ENCODE measurements at places on chromosomes 4 and X. TPM values are rescaled to one million over a fixed set of nuclear protein-coding genes. Genes with fewer than 3 reads are reported as not detected.
A peak's percentile ranks its signal among the peaks of the same experiment; 100 is the strongest.

DNA sequence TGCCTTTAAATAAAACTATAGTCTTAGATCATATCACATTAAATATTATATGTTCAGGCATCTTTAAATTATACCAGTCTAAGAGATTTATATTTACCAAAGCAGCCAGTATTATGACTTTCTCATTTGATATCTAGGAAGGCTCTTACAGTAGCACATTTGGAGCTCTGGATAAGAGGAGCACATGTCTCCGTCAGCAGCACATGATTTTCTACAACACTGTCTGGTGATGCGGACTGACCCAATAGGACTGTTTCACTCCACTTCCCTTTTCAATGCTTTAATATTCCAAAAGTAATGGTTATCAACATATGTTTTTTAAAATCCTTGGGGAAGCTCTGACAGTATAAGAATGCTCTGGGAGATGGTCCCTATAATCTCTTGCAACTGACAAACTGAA, 61.5 kb downstream of the HAUS3 start:
- no peak for DNase-seq

- DNase-seq = no peak
Measured at GRCh38 chr4:103887191-103887590, 167.4 kb upstream of the TACR3 start.

The PABPC1L2A gene
- not detected for total RNA-seq

- no peak for DNase-seq
Measured at GRCh38 chr4:94378047-94378446, 35.4 kb upstream of the HPGDS start.

GRCh38 chr4:58301376-58301999, 1191.3 kb upstream of the IGFBP7 start:
- no peak for DNase-seq

DNA sequence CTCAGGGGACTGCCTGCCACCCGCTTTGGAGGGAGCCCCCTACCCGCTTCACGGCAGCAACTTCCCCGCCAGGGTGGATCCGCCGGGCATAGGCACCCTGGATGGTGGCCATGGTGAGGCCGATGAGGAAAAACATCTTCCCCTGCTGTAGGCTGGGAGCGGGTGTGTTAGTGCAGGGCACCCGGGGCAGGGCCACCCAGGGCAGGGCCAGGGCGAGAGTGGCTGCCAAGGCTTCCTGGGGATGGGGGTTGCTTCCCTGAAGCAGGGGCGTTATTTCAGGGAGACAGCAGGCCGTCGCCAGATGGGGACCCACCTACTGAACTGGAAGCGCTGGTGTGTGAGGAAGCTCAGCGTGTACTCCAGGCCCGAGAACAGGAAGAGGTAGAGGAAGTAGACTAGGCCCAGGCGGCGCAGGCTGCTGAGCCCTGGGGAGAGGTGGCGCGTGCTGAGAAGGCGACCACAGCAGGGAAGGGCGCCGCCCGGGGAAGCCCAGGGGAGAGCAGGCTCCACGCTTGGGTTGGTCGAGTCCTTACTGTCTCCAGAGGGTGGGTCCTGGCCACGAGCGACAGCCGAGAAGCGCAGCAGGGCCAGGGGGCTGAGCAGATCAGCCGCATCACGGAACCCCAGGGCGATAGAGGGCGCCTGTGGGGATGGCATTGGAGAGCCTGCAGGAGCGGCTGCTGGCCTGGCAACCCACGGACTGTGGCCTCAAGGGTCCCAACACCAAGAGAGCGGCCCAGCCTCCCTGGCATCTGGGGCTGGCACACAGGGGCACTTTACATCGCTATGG, 31.5 kb downstream of the NOP14 start:
- peak; percentile 61 for DNase-seq

GRCh38 chrX:71533516-71533850, 579 bp downstream of the OGT start:
- no peak for DNase-seq

GRCh38 chr4:17138847-17139246, 240.4 kb upstream of the LDB2 start:
- no peak for DNase-seq

GRCh38 chr4:115485402-115485801, 372.0 kb upstream of the NDST4 start:
- no peak for DNase-seq

The ABCG2 gene
- total RNA-seq = 5.6 TPM

The ADH1A gene
- total RNA-seq = not detected

DNA sequence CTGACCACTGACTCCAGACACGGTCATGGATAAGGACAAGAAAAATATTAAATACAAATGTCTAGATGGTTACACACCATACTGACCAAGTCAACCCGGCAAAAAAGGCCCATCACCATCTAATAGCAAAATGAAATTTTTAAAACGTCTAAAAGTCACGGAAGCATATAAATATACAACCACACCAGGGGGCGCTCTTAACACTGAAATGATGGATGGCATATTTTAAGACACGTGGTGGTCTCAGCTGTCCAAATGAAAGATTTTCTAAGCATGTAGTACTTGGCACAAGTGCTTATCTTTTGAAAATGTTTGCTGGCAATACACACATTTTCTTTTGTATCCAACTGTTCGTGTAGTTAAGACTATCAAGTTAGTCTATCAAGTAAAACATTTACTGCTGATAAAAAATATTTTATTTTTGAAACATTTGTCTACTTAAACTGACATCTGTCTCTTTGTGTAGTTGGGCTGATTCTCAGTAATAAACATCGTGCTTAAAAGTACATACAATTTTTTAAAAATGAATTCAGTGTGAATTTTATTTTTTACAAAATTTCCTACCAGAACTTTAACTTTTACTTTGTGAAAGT, 64.6 kb downstream of the COX7B2 start:
- peak; percentile 12 for DNase-seq

GRCh38 chrX:102985192-102985591, 48.1 kb downstream of the RAB40AL start:
- DNase-seq = no peak

The RNF212 gene
- total RNA-seq = 9.1 TPM

The FBXL5 gene
- total RNA-seq = 103 TPM

DNA sequence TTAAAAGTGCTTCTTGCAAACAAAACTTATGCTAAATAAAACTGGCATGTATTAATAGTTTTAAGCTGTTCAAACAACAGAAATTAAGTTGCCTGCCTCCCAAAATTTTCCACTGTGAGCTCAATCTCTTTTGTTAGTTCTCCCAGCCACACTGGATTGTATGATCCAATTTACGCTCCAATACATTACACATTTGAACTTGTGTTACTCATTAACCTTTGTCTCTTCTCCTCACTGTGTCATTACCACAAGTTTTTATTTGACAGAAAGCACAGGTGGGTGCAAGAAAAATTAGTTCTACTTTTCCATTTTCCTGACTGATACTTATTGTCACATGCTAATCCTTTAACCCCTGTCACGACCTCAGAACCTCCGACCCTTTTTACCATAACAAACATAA, 55.5 kb downstream of the SHISA3 start:
- DNase-seq = no peak

- no peak for DNase-seq
Measured at GRCh38 chr4:34615315-34615714, 1629.0 kb downstream of the ARAP2 start.

DNA sequence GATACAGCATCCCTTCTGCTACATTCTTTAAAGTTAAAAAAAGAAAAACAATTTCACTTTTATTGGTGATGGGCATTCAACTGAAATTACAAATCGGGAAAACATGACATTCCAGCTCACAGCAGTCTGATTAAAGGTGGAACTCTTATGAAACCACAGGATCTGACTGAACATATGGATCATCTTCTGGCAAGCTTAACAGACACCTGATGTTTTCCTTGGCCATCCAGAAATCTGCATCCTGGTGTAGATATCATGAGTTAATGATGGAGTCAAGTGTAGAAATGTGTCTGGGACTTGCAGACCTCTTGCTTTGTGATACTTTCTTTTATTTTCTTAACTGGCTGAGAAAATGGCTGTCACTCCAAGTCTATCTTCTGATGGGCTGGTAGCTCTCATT, 167.9 kb downstream of the CBR4 start:
- DNase-seq = no peak

DNA sequence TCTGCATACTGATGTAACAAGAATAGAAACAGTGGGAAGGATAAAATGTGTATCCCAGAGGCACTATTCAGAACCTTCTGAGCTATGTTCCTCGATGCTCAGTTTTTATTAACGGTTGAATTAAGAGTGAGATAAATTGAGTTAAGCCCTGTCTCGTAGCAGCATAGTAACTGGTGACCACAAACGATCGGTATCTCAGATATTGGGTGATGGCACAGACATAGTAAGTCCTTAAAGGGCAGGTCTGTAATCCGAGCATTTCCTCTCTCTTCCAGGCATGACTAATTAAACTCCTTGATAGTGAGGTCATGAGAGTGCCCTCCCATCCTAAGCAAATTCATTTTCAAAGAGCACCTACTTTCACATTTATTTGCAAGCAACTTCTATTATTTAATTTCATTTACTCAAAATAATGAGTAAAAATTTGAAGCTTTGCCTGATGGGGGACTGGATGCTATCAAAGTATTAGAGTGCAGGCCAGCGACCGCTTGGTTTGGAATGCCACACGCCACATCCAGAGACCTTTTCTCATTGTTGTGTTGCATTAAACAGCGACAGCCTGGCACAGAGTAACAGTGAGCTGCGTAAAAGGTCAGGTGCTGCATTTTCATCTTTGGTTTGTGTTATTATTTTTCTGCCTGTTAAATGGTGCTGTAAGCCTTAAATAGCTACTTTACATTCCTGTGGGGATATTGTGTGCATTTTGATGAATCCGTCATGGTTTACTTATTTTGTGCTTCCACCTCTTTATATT, 101.9 kb downstream of the PCDH7 start:
- no peak for DNase-seq

The KCNIP4 gene
- total RNA-seq = 2.5 TPM

DNA sequence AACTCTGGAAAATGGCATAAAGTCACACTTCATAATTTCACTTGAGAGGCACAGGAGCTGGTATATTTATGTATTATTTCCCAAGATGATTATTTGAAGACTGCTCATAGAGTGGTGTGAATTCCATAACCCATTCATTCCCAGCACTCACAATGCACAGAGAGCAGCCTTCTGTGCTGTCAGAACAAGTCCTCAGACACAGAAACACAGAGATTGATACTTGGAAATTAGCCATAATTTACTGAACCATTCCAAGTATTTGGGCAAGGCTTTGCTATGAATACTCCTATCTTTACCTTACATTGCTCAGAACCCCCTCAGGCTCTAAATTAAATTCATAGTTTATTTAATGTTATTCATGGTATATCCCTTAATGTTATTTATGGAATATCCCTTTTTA, 53.6 kb downstream of the PABPC4L start:
- DNase-seq = no peak

GRCh38 chrX:137425986-137426385, 139.9 kb upstream of the ZIC3 start:
- DNase-seq = no peak

DNA sequence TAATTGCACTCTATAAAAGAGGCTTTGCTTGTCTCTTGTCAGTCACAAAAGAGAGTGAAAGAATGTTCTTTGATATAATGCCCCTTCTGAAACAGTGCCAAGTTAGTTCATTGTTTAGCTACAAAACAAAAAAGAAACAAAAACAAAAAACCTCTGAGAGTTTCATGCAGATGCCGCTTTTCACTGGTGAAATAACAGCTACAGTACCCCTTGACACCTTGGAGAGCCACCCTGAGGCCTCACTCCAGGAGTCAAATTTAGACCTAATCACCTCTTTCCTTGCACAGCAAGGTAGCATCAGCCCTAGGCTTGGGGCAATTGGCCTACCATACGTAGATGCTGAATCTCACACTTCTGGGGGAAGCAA, 185.2 kb downstream of the UNC5C start:
- DNase-seq = no peak

The CLDN34 gene
- total RNA-seq = not detected

DNA sequence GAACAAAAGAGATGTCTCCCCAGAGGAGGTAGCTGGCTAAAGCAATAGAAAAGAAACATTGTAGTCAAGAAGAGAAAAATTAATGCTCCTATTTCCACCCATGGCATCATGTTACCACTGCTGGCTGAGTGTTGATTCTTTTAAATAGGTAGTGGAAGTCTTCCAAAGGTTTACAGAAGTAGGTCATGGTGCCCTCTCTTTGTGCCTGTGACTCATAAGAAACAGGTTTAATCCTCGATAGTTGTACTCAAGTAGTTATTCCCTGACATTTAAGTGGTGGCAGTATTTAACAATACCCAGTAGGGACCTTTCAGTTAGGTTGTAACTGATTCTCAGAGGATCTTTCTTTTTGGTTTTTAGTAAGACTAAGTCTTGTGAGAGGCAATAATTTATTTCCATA, 247.8 kb downstream of the TEX13A start:
- DNase-seq = no peak

DNA sequence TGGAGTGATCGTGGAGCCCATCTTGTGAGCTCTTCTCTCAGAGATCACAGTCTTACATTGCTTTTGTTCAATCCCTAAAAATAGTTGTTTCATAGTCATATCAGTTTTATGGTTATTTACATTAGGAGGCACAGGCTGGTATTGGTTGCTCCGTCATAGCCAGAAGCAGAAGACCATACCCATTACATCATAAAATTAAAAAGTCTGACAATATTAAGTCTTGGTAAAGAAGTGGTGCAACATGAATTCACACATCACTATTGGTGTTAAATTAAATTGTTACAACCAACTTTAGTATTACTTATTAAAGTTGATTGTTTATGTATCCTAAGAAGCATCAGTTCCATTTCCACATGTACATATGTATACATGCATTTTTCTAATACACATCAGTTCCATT, 84.6 kb downstream of the LARP1B start:
- DNase-seq = no peak

GRCh38 chr4:33085709-33086108, 2365.5 kb downstream of the PCDH7 start:
- no peak for DNase-seq

The AWAT2 gene
- total RNA-seq = not detected

DNA sequence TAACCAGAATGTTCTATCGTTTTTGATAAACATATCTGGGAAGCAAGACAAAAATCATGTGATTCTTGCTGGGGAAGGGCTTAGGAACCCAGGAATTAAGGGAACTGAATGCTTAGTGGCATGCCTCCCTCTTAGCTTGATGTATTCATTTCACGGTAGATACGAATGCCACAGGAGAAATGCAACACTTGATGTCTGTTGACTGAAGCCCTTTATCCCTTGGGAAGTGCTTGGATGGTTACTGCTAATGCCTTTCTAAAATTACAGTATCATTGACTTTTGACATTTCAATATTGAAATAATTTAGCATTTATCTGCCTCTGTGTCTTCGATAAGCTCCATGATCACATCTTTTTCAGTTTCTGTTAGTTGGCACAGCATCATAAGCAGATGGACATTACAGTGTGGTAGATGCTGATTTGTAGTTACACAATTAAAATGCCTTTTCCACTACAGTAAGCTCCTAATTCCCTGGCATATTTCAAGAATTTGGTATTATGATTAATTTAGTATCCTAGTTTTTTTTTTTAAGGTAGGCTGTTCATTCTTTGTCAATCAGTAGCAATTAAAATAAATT, 226.7 kb downstream of the ARHGAP10 start:
- DNase-seq = no peak

The WNK3 gene
- total RNA-seq = 0.27 TPM

The GRPR gene
- total RNA-seq = 0.16 TPM

- no peak for DNase-seq
Measured at GRCh38 chr4:79526641-79527565, 118.9 kb upstream of the GK2 start.

The LGI2 gene
- total RNA-seq = 0.75 TPM
